AG04449 (cell line): ENCODE measurements at places on chromosomes 7 and 10.

- no peak for DNase-seq
Observed at GRCh38 chr7:4205828-4206227, 476.3 kb upstream of the FOXK1 start.

DNA sequence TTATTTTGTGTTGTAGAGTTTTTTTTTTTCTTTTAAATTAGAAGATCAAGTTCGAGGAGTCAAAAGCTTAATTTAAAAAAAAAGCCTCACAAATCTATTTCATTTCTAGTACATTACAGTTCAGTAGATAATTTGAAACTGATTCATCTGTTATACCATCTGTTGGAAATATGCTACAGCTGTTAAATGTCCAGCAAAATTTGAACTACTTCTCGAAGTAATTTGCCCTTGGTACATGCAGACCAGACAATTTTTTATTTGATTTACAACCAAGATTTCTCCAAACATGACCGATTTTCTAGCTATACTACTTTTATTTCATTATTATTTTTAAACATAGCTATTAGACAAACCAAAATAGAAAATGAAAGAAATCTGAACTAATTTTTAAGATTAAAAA lies 647.9 kb downstream of the CNTNAP2 start:
- no peak for DNase-seq

- DNase-seq: no peak
Observed at GRCh38 chr10:11379771-11380170, 231.7 kb downstream of the USP6NL start.

DNA sequence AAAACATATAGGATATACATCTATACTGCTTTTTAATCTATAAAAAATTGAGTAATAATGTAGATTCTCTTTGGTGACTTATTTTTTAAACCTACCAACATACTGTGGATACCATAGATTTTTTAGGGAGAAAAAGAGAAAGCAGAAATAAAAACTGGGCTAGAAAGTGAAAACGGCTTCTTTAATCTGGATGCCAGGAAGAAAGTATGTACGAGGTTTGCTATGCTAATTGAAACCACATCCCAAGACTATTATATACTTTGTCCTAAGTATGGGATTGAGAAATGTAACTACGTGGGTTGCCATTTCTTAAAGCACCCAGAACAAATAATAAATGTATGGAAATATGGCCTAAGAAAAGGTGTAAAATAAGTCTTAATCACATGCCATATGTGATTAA lies 129.0 kb upstream of the NFE2L3 start:
- no peak for DNase-seq

DNA sequence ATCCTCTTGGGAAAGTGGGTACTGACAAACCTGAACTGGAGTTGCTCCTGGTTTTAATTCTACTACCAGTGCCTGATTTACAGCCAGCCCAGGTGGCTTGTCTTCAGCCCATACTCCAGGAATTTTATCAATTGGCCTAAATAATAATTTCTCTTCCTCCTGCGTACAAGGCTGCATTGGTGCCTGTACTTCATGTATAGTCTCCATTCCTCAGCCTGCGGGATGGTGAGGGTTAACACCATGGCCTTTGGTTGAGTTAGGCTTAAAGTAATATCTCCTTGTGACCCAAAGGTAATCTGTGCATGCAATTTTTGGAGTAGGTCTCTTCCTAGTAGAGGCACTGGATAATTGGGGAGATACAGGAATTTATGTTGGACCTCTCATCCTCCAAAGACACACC lies 5.5 kb upstream of the ZNF117 start:
- DNase-seq: no peak

- no peak for DNase-seq
Observed at GRCh38 chr10:121296881-121297585, 301.2 kb downstream of the FGFR2 start.

GRCh38 chr7:150738591-150739001 lies 1.4 kb downstream of the GIMAP5 start:
- DNase-seq: no peak

GRCh38 chr7:25852211-25852938 lies 299.6 kb upstream of the NFE2L3 start:
- DNase-seq: no peak

- peak; percentile 95 for DNase-seq
Observed at GRCh38 chr7:66050990-66051448, 24.6 kb upstream of the ASL start.

- no peak for DNase-seq
Observed at GRCh38 chr10:100987685-100988049, 324 bp downstream of the TWNK start.

- no peak for DNase-seq
Observed at GRCh38 chr7:2796358-2797352, 47.5 kb downstream of the GNA12 start.

GRCh38 chr7:137331378-137331777 lies 12.2 kb downstream of the PTN start:
- no peak for DNase-seq

DNA sequence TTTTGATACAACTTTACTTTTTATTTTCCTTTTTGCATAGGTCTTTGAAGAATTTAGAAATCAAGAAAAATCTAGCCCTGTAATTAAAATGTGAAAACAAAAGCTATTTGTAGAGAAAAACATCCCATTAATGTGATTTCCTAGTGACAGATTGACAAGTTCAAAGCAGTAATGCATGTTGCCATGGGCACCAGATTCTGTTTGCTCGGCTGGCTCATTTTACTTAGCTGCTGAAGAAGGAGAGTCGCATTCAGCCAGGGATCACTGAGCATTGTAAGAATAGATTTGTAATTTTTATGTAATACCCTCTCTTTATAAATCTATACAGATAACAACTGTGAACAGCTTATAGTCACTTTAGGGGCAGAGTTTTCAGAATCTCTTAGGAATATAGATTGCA lies 28.5 kb downstream of the DNAJB9 start:
- DNase-seq: no peak

DNA sequence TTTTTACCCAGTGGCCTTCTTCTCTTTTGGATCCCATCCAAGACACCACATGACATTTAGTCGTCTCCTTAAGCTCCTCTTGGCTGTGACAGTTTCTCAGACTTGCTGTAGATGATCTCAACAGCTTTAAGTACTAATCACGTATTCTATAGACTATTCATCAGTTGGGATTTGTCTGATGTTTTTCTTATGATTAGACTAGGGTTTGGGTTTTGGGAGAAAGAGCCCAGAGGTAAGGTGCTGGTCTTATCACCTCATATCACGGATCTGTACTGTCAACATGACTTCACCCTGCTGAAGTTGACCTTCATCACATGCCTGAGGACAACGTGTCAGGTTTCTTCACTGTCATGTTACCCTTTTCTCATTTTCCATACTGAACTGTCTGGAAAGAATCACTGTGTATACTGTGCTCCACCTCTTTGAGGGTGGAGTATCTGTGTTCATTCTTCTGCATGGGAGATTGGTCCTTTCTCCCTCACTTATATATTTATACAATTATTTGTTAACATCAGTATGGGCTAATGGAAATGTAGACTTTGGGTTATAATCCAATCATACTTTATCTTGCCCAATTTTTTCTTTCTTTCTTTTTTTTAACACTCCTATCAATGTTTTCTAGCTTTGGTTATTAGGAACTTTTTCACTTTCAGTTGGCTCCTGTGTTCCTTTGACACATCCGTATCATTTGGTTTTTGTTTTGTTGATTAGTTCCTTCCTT lies 6.4 kb upstream of the HKDC1 start:
- no peak for DNase-seq

DNA sequence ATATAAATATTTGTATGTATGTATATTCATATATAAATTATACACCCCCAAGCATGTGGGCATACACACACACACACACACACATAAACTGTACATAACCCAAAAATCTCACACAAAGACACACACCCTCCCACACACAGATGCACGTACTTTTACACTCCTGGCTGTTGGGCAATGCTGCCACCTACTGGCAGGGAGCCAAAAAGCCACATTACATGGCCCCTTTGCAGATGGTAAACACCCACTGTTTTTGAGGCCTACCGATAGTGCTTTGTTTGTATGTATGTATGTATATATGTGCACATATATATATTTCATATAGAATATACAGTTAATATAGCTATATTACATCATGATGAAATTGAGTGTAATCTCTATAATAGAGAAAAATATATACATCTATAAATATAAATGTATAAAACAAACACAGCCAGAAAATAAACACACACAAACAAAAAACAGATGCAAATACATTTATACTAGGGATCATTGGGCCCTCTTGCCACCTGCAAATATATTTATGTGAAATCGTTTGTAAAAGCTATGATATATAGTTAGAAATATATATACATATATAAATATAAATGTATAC lies 120.1 kb upstream of the ACBD5 start:
- DNase-seq: no peak

- no peak for DNase-seq
Observed at GRCh38 chr10:86367152-86367951, 757 bp upstream of the GRID1 start.

GRCh38 chr10:4947635-4948596 lies 15.3 kb upstream of the AKR1C1 start:
- DNase-seq: peak; percentile 80

GRCh38 chr7:120993553-120994191 lies 5.2 kb downstream of the CPED1 start:
- no peak for DNase-seq

DNA sequence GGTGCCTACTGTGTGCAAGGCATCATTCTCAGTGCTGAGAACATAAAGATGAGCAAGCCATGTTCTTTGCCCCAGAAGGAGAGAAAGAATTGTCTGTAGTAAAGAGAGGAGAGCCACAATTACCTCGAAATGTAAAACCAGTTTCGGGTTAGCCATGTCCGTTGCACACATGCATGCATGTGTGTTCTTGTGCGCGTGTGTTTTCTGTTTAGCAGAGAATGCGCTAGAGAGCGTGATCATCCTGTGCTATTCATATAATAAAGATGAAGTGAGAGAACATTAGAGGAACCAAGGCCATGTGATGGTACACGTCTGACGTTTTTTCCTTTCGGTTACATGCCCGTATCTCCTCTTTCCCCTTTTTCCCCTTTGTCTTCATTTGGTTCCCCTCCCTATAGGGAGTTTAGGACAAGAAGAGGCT lies 158.2 kb downstream of the CELF2 start:
- no peak for DNase-seq

- no peak for DNase-seq
Observed at GRCh38 chr10:61900829-61901792, at the start of gene ARID5B. TSS of gene ARID5B (plus strand) at chr10:61901699. CDS start at chr10:61901710, 11 bp downstream.

DNA sequence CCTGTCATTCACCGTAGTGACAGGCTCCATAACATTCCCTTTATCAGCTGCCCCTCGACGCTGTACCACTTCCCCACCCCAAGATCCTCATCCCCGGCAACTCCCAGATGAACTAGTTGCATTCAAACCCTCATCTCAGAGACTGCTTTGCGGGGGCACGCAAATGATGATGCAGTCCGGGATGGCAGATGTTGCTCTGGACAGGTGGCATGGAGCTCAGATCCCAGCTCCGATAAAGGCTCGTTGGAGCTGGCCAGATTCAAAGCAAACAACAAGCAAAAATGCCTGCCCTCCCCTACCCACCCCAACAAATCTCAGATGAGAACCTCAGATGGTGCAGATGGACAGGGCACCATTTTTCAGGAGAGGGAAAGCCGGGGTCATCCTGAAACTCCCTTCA lies 46.7 kb downstream of the CARD11 start:
- no peak for DNase-seq

- no peak for DNase-seq
Observed at GRCh38 chr10:13340068-13340467, 8.0 kb downstream of the SEPHS1 start.

DNA sequence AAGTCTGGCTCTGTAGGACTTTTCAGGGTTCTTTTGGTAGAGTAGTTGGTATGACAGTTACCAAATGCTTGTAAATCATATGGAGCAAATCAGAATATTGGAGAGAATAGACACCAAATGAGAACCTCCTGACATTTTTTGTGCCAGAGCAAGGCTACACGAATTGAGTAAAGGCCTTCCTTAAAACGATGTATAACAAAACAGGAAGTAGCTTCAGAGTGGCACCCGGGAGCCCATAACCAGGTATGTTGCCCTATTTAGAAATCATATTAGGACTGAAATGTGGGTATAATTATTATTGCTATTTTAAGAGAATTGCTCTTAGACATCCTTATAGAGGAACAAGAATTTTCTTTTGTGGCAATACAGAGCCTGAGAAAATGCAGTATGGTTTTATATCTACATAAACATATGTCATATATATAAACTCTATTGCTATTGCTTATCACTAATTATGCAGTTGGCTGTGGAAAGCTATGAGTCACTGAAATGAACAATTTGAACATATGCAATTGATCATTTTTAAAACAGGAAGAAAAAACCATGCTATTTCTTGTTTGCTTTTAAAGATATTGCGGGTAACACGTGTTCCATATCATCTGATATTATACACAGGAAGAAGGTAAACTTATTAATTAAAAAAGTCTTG lies 197.4 kb upstream of the MTPN start:
- no peak for DNase-seq

DNA sequence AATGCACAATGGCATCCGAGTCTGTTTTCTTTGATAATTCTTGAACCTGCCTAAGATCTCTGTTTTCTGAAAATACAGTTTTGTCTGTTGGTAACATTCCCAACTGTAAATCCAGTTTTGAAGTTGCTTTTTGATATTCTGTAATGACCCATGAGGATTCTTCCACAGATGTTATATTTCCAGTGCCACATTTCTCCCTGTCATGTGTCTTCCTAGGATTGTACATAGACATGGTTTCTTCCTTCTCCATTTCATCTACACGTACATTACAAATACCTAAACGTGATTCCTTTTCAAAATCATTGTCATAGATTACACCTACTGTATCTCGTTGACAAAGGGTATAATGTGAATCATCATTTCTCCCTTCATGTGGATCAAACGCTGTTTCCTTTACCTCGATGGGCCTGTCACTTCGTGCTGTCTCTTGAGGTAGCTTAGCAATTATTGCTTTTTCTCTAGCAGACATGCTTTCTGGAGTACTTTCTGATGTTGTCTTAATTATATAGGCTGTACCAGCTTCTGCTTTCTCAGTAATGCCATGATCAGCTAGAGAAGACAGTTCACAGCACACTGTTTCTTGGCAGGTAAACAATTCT lies 40.3 kb downstream of the PPP1R3A start:
- DNase-seq: no peak

DNA sequence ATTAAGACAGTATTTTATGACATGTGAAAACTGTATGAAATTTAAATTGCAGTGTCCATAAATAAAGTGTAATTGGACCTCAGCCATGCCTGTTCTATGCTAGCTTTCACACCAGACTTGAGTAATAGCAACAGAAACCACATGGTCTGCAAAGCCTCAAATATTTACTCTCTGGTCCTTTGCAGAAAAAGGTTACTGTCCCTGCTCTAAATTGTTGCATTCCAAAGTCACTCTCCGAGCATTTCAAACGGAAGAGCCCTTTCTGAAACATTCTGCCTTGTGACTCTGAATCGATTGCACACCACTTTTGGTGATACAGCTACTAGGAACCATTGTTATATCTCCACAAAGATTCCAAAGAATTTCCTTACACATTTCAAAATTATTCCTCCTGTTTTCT lies 81.0 kb upstream of the STK17A start:
- DNase-seq: peak; percentile 21

- no peak for DNase-seq
Observed at GRCh38 chr7:129462420-129462819, 28.2 kb downstream of the STRIP2 start.
